ENCODE measurements at places on chromosomes 13 and 19. TPM values are rescaled to one million over a fixed set of nuclear protein-coding genes. Genes with fewer than 3 reads are reported as not detected.

The SLC35E1 gene
- 25.5 TPM for total RNA-seq

The CPB2 gene
- total RNA-seq: not detected

The LRRC25 gene
- total RNA-seq: 3.1 TPM

The TICAM1 gene
- total RNA-seq: 6.7 TPM

The STOML3 gene
- not detected for total RNA-seq

The SAFB gene
- 50.5 TPM for total RNA-seq

The SH2D3A gene
- not detected for total RNA-seq

The METTL21C gene
- not detected for total RNA-seq

The INSL3 gene
- total RNA-seq: not detected

The KLC3 gene
- total RNA-seq: not detected

The FAM83E gene
- not detected for total RNA-seq

The ZIC2 gene
- total RNA-seq: not detected

The LILRA2 gene
- 2.7 TPM for total RNA-seq

The MCEMP1 gene
- 0.85 TPM for total RNA-seq

The ZNF253 gene
- 8.9 TPM for total RNA-seq

The ZNF492 gene
- total RNA-seq: not detected

The RFPL4AL1 gene
- total RNA-seq: not detected

The VSTM2B gene
- not detected for total RNA-seq

The POLR2E gene
- total RNA-seq: 129 TPM

The MYO1F gene
- 11.3 TPM for total RNA-seq

The ZNF865 gene
- 20.8 TPM for total RNA-seq

The REEP6 gene
- 1.1 TPM for total RNA-seq

The ATXN8OS gene
- not detected for total RNA-seq

The CYP2S1 gene
- 1.7 TPM for total RNA-seq

The KIR2DL4 gene
- not detected for total RNA-seq

The HCST gene
- total RNA-seq: 2.8 TPM

The SYT3 gene
- total RNA-seq: 1.0 TPM

The FUT1 gene
- total RNA-seq: 2.2 TPM

The IZUMO2 gene
- total RNA-seq: not detected

The CAPN12 gene
- 0.85 TPM for total RNA-seq

The TEX29 gene
- total RNA-seq: 0.48 TPM

The KL gene
- 2.1 TPM for total RNA-seq

The LYL1 gene
- 10.4 TPM for total RNA-seq

The ZNF132 gene
- total RNA-seq: 7.5 TPM

The DAZAP1 gene
- total RNA-seq: 92.1 TPM

The ZNF616 gene
- total RNA-seq: 8.2 TPM

The VPS36 gene
- total RNA-seq: 32.9 TPM

The GRWD1 gene
- 16.6 TPM for total RNA-seq

The LIN37 gene
- 14.6 TPM for total RNA-seq

The PLPP2 gene
- 0.38 TPM for total RNA-seq

The IGFL3 gene
- not detected for total RNA-seq

The ATP8B3 gene
- total RNA-seq: 1.4 TPM

The ZNF607 gene
- total RNA-seq: 7.9 TPM

The FUT3 gene
- total RNA-seq: not detected

The OSCAR gene
- 0.96 TPM for total RNA-seq

The PCDH9 gene
- total RNA-seq: 30.0 TPM

The SOHLH2 gene
- total RNA-seq: not detected

Data from right cardiac atrium (tissue), 5 donors.